Stimulated activated CD8-positive, alpha-beta memory T cell treated with anti-CD3 and anti-CD28 coated beads, Interleukin-15, amount 100 ng/mL, for 24 hours (primary cell): ENCODE measurements at places on chromosomes 6 and 20.

- DNase-seq = no peak
These were observed 857 bp upstream of the PLEKHG1 start for GRCh38 chr6:150598858-150599198.

GRCh38 chr6:134082191-134082590 lies 29.8 kb upstream of the SLC2A12 start:
- DNase-seq = no peak

- DNase-seq = no peak
These were observed 80.2 kb downstream of the TSHZ2 start for GRCh38 chr20:53052380-53052779.

DNA sequence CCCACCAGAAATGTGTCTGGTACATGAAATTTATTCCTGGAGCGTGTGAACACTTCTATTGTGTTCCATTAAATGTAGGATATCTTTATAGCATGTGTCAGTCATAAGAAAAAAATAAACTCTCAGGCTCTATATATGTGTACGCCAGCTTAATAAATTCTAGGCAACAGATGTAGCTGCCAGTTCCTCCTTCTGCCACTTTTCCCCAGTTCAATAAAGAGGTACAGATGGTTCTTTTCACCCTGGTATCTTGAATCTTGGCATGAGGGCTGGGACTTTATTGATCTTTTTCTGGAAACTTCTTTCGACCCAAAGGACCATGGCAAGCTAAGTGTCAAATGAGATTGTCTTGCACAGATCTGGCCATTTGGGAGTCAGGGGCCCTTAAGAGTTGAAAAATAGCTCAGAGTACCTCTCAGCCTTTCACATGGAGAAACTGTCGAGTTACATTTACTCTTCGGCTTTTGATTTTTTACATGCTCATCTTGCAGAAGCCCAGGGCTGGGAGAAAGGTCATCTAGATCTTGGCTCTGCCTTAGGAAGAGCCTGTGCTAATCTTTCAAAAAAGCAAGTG lies 240.9 kb downstream of the DOK5 start:
- no peak for DNase-seq

GRCh38 chr6:74657931-74658330 lies 547.9 kb downstream of the COL12A1 start:
- DNase-seq = no peak
